RWPE1 (cell line): ENCODE measurements at places on chromosomes 12 and 14.

- peak; percentile 29 for DNase-seq
Measured at GRCh38 chr12:67649570-67650387, 1.2 kb downstream of the DYRK2 start.

GRCh38 chr12:89155826-89156225 lies 196.5 kb downstream of the DUSP6 start:
- DNase-seq, result no peak

- DNase-seq, result no peak
Measured at GRCh38 chr14:68397371-68397811, 395.5 kb downstream of the ZFP36L1 start.

- DNase-seq, result no peak
Measured at GRCh38 chr12:131808744-131809371, 19.3 kb upstream of the MMP17 start.

- DNase-seq, result no peak
Measured at GRCh38 chr14:51816031-51816430, 44.4 kb upstream of the GNG2 start.

DNA sequence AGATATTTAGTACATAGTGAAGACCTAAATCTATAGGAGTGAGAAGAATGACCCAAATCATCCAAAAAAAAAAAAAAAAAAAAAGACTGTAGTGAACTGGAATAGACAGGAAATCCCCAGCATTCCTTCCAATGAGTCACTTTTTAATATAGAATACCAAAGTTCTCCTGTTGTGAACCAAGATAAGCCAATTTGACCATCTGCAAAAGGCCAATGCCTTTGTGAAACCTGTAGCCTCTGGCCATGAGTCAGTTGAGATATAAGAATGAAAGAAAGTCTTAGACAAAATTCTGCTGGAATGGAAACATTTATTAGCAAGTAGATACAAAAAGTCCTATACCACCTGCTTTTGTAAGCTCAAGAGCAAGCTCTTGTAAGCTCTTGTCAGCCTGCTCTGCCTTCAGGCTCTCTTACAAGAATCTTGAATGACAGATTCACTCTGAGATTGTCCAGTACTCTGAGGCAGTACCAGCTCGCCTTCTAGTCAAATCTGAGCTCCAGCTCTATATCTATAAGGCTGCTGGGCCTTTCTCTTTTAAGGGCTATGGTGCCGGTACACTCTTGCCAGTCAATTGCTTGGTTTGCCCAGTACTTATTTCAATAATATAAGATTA lies 243.0 kb upstream of the TMTC1 start:
- peak; percentile 18 for DNase-seq

DNA sequence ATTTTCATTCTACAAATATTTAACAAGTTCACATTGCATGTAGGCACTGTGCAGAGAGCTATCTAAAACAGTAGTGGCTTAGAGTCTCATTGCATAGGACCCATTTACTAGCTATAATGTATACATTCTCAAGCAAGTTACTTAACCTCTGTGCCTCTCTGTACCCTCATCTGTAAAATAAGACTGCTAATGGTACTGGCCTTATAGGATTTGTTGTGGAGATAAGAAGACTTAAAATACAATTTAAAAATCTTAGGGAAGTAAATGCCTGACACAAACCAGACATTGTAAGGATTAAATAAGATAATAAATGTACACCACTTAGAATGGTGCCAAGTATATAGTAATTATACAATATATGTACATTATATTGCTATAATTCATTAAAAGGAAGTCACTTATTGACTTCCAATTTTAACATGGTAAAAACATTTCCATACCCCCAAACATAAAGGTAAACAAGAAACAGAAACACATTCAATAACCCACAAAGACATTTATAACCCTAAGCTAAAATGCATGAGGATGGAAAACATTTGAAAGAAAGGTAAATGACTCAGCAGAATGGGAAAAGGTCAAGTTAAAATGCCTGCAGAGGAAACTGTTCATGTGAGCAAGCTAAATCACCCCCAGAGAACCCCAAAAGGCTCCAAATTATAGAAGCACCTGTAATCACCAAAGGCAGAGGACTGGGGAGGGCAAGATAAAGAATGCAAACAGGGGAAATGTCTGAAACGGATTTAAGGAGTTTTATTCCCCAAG lies 30.8 kb downstream of the RPS6KA5 start:
- no peak for DNase-seq

DNA sequence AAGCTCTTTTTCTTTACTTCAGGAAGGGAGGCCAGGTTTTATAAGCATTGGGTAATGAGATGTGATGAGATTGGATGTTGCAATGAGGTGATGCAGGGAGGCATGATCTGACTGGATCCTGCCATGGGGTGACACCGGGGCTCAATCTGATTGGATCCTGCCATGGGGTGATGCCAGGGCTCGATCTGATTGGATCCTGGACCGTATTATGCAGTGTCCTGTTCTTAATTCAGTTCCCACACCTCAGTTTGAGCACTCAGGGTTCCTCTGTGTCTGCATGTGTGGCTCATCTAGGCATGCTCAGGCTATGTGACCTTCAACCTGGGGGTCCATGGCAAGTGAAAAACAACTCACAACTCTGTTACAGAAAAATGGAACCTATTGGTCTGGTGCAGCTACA lies 166.4 kb downstream of the SLC15A4 start:
- no peak for DNase-seq

DNA sequence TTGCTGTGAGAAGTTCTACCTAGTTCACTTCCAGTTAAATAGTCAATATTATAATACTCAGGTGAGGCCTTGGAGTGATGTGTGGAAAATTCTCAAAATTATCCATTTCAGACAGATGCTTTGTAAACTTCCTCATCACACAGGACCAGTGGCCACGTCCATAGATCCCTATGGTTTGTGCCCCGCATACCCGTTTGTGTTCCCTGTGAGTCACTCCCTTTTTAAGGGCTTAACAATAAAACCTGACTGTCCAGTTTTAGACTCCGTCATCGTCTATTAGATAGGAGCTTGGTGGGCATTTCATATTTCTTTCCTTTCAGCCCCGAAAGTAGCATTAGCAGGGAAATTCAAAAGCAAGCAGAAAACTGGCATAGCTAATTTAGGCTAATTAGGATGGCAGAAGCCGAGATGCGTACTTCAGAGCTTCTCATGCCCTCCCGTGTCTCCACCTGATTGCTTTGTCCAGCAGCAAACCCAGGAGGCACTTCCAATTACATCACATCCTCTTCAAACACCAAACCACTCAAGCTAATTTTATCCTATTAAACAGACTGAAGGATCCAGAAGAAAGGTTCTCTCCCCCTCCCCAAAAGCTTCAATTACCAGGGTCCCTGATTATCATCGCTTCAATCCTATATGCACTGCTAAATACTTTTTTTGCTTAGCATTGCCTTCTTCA lies 186.6 kb upstream of the OTX2 start:
- DNase-seq, result peak; percentile 45

DNA sequence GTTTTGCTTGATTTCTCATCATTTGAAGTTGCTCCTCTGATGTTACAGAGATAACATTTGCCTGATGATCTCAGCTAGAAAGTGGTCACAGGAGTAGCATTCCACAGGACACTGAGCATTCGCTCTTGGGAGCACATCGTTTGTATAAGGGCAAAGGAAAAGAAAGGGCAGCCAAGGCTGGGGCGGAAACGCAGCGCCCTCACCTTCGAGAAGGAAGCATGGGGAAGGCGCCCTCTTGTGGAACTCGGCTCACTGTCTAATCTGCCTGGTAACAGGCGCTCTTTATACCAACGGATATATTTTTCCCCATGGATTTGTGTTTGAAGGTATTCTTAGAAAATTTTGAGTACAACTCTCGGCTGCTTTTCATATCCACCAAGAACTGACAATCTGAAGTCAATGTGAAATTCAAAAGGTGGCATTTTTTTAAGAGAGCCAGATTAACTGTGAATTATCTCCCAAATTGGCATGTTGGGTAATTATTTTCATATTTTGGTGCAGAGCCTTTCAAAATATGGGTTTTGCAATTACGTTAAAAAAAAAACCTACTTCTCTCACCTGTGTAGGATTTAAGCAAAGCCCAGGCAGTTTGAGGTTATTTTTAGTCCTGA lies 172.7 kb downstream of the CAND1 start:
- peak; percentile 58 for DNase-seq

GRCh38 chr14:20798318-20798717 lies 4.3 kb downstream of the RNASE1 start:
- DNase-seq, result no peak

- no peak for DNase-seq
Measured at GRCh38 chr12:6384499-6385436, 806 bp downstream of the LTBR start.

- no peak for DNase-seq
Measured at GRCh38 chr12:25469861-25470260, 83.2 kb downstream of the LMNTD1 start.

- no peak for DNase-seq
Measured at GRCh38 chr14:75246546-75247285, 31.9 kb upstream of the FOS start.

- no peak for DNase-seq
Measured at GRCh38 chr14:101947577-101947903, 16.8 kb upstream of the DYNC1H1 start.

DNA sequence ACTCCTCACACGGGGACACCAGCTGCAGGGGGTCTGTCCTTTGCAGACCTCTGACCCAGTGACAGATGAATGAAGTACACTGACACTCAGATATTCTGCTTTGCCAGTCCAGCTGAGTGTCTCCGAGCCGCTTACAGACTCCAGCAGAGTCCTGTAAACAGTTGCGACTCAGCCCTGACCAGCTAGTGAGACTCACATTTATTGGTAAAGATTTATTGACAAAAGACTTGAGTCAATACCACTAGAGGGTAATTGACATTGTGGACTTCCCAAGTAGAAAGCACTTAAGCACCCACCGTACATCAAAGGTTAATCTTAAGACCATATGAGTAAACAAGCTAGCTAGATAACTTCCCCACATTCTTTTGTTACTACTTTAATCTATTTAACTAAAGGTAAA lies 9.8 kb upstream of the FKBP4 start:
- no peak for DNase-seq

GRCh38 chr14:62854951-62855350 lies 190.3 kb downstream of the KCNH5 start:
- DNase-seq, result no peak

DNA sequence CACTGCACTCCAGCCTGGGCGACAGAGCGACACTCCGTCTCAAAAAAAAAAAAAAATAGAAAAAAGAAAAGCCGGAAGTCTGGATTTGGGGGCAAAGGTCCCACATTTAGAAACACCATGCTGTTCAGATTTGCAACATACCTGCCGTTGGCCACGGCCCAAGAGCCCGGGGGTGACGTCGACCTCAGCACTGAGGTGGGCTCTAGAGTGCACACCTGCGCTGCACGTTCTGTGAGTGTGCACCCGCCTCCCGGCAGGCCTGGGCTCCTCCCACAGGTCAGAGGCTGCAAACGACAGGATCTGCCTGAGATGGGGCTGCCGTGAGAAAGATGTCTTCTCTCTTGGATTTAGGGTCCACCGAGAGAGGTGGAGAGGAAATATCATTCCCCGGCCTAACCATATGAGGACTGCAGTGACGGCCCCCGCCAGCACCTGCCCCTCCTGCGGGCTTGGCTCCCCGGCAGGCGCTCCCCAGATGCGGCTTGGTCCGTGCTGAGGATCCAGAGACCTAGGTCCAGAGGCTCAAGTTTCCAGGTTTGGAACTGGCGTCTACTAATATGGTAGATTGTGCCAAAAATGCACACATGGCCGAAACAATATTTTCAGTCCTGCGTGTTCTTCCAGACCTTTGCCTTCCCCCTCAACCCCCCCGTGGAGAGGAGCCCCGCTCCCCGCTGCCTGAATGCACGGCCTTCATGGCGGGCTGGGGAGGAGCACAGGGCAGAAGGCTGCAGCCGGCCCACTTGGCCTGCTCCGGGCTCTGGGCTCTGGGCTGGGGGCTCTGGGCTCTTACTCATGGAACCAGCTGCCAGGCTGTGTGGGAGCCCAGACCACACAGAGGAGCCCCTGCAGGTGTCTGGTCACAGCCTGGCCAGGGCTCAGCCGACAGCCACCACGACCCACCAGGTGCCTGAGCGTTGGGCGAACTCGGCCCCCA lies 58.8 kb upstream of the FBRSL1 start:
- no peak for DNase-seq

- no peak for DNase-seq
Measured at GRCh38 chr12:47223031-47223847, 143.5 kb upstream of the AMIGO2 start.

GRCh38 chr12:90481748-90482147 lies 473.2 kb downstream of the CCER1 start:
- DNase-seq, result no peak

DNA sequence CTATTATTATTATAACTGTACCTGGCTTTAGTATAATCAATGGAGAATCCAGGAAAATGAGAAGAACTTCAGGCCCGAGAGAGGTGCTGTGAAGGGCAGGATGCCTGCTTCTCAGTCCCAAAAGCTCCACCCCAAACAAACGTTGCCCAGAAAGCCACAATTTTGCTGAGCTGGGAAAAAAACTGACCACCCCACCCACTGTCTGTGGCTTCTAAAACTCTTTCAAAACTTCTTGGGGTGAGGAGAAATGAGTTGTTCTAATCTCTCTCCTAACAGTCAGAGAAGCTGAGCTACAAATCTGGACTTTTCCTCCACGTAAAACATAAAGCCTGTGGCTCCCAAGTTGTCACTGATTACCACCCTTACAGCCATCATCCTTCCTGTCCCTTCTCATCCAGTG lies 13.4 kb downstream of the VDR start:
- DNase-seq, result no peak

- DNase-seq, result no peak
Measured at GRCh38 chr12:123131291-123131832, 19.5 kb downstream of the PITPNM2 start.

- DNase-seq, result no peak
Measured at GRCh38 chr12:76101739-76102385, 17.4 kb upstream of the NAP1L1 start.

GRCh38 chr12:112875608-112876007 lies 31.2 kb upstream of the OAS1 start:
- no peak for DNase-seq

DNA sequence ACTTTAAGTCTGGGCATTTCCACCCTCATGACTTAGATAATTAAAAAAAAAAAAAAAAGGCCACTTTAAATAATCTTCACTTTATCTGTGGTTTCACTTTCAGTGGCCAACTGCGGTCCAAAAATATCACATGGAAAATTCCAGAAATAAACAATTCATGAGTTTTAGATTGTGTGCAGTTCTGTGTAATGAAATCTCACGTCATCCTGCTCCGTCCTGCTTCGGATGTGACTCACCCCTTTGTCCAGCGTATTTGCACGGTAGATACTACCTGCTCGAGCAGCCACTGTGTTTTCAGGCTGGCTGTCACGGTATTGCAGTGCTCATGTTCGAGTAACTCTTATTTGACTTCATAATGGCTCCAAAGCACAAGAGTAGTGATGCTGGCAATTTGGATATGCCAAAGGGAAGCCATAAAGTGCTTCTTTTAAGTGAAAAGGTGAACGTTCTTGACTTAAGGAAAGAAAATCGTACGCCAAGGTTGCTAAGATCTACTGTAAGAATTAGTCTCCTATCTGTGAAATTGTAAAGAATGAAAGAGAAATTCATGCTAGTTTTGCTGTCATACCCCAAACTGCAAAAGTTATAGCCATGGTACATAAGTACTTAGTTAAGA lies 2.4 kb downstream of the E2F7 start:
- no peak for DNase-seq

DNA sequence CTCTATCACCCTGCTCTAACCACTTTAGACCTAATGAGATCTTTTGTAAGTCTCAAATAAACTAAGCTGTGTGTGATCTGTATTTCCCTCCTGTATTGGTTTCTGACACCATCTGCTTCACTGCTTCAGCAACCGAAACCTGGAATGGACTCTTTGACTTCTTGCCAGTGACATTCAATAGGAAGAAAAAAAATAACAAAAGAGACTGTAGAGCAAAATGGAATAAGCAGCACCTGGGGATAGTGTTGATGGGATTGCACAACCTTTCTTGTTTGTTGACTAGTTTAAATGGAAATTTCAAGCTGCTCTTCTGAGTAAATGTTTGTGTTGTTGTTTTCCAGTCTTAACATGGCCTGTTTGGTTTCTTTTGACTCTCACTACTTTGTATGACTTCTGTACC lies 888.6 kb upstream of the SEL1L start:
- DNase-seq, result no peak
